ENCODE measurements at places on chromosomes 13 and 19.
A peak's percentile ranks its signal among the peaks of the same experiment; 100 is the strongest.

DNA sequence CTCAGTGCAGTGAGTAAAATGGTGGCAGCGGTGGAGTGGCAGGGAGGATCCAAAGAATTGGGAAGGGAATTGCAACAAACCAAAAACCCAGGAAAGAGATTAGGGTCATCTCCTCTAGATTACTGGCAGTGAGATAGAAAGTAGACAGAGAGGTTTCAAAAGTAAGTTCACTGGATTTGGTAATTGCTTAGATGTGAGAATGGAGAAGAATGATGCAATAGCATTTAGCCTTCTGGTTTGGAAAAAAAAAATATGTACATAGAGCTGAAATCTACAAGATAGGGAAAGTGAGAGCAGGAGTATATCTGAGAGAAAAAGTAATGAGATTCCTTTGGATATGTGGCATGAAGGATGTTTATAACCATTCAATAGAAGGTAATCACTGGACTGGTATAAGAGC is 482.6 kb upstream of the GPC6 start:
- DNase-seq, result no peak

GRCh38 chr19:924553-925086 is 1.2 kb upstream of the ARID3A start:
- DNase-seq, result no peak

DNA sequence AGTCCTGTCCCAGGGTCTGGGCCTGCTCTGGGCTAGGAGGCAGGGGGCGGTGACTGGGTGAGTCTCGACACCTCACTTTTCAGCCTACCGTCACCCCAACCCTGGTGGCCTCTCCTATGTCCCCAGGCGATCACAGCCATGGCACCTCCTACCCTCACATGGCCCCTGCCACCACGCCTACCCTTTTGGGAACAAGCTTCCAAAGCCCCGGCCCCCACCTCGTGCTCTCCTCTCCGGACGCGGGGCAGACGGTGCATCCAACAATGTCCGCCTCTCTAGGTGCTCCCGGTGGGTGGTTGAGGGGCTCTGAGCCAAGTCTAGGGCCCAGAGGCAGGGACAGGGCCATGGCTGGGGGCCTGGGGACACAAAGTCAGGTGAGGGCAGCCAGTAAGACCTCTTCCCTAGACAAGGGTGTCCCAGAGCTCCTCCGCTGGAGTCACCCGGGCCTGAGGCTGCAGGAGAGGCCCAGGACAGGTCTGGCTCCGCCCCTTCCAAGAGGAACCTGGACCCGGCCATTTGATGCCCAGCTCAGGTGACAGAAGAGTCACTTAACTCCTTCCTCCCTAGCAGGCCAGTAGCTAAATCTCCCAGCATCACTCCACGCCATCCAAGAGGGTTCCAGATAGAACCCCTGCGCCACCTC is at the start of gene SYNE4:
SYNE4 (minus strand) TSS at position 478 of the 643 bp plus-strand sequence; CDS start at position 346, 132 bp downstream.
- no peak for DNase-seq

DNA sequence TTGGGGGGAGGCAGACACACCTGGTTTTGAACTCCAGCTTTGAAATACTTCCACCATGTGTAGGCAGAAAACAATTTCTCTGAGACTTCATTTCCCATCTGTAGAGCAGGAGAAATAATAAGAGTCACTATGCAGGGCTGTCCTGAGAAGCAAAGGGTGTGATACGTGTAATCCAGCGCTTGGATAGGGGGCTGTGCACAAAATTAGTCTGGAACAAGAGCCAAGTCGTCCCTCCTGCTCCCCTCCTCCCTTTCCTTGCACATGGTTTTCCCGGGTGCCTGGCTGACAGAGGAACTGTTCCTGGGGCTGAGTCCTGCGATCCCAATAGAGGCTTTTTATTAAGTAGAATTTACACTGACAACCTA is 29.6 kb upstream of the UBE2L5 start:
- no peak for DNase-seq

DNA sequence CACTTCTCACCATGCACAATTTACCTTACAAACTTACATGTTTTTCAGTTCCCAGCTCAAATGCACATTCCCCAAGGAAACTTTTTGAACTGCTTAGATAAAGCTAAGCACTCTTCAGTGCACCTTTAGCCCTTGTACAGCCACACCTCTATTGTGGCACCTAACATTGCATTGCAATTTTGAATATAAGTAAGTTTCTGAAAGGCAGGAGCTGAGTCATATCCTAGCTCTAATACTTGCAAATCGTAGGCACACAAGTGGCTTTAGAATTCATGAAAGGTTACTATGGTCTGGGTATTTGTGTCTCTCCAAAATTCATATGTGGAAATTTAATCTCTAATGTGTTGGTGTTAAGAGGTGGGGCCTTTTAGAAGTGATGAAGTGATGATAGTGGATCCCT is 4.9 kb upstream of the ESD start:
- DNase-seq, result no peak

GRCh38 chr13:29771247-29771646 is 79.2 kb downstream of the UBL3 start:
- no peak for DNase-seq

DNA sequence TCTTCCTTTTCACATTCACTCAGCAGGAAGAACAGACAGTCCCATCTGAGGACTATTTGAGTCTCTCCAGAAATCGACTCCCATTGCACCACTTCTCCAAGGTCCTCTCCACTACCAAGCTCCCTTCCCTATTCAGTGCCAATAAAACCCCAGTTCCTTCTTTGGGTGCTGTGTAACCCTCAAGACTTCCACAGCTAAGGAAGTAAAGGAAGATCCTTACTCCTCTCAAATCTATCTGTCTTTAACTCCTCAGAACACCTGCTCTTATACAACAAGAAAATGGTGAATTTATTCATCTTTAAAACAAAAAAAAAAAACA is 29.2 kb upstream of the TM9SF2 start:
- DNase-seq, result no peak

- DNase-seq, result no peak
These were observed 2.3 kb upstream of the KBTBD7 start for GRCh38 chr13:41196620-41197019.

GRCh38 chr13:37074703-37075102 is 15.2 kb upstream of the SUPT20H start:
- no peak for DNase-seq

GRCh38 chr13:44406617-44407016 is 33.0 kb downstream of the SERP2 start:
- DNase-seq, result no peak

GRCh38 chr13:43755844-43756243 is 30.9 kb downstream of the ENOX1 start:
- no peak for DNase-seq

DNA sequence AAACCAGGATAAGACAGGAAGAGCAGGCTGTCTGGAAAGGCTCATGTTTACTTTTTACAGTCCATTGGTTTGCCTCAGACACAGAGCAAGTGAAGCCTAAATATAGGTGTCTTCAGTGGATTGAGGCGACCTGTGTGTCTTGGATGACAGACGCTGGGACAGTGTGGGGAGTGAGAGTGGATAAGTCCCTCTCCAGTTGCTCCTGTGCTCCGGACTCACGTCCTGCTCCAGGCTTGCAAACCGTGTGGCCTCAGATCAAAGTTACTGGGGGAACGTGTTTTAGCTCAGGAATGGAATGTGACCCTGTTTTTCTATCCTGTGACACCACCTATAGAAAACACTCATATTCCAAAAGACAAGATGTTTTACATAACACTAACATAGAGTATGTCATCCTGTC is 465.7 kb downstream of the MYO16 start:
- no peak for DNase-seq

DNA sequence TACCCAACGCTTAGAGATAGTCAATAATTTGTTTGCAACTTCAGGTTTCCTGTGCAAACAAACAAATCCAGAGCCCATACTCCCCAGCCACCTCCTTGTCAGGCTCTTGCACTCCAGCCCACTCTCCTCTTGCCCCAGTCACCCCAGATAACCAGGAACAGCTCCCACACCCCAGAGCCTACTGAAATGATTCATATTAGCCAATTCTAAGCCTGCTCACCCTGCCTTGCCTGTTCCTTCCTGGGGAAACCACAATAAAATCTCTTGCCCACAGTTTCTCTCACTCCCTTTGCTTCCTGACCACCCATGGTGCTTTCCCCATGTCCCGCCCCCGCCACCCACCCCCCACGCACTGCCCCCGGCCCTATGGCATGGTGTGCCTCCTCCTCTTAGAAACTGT is 3.8 kb upstream of the ACTL9 start:
- no peak for DNase-seq

GRCh38 chr13:59743195-59743594 is 420.5 kb downstream of the DIAPH3 start:
- no peak for DNase-seq

DNA sequence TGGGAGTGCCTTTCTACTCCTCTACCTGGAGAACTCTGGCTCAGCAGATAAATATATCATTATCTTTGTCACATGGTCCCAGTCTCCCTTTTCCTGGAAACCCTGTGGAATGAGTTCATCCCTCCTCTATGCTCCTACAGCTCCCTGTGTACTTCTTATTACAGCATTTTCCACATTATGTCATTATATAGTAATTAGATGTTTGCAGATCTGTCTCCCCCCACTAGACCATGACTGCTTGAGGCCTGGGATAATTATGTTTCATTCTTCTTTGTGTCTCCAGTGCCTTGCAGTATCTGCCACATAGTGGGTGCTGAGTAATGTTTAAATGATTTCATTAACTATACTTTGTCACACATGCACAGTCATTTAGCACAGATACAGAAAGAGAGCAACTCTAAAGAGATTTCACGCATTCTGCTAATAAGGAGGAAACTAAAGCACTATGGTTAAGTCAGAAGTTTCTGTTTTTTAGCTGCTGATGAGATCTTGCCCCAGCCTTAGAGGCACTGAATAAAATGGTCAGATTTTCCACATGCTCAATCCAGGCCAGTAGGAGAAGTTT is 66.1 kb upstream of the DIAPH3 start:
- DNase-seq, result peak; percentile 69

GRCh38 chr13:99982731-99983498 is 1.3 kb downstream of the ZIC2 start:
- DNase-seq, result no peak

DNA sequence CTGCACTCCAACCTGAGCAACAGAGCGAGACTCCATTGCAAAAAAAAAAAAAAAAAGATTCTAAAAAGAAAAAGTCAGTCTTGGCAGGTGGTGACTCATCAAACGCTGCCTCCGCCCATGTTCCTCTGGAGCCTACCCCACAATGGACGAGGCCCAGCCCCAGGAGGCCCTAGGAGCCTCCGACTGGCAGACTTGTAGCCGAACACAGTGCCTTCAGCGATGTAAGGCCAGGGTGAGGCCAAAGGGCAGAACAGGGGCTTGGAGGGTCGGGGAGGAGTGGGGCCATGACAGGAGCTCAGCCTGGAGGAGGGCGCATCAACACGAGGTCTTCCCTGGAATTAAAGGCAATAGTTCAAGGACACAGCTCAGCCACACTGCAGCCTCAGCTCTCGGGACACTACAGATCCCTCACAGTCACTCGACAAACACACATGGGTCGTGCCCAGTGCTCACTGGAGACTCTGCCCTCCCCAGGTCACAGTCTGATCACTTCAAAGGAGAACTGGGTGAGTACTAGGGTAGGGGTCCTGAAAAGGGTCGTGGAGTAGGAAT is 5.1 kb downstream of the USE1 start:
- no peak for DNase-seq

DNA sequence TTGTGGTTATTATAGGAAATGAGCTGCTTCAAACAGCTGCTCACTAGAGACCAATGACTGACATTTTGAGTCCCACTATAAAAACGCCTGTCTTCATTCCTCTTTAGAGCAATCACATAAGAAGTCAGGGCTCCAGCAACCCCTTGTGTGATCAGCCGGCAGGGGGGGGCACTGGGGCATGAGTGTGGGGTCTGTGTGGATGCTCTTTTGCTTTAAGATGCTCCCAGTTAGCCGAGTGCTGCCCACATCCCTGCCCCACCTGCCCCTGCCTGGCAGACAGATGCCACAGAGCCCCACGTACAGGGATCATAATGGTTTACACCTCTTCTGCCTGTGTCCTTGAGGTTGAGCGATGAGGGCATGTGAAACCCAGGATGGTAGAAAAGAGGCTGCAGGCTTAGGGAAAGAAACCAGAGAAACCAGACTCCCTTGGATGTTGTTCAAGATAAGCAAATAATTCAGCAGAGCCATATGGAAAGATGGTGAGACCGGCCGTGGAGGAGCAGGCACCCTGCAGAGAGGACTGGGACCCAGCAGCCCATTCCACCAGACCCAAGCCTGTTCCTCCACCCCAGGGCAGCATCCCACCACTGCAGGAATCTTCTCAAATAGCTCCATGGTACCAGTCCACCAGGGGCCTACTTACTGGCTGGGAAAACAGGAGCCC is 55.4 kb downstream of the CHST8 start:
- no peak for DNase-seq

DNA sequence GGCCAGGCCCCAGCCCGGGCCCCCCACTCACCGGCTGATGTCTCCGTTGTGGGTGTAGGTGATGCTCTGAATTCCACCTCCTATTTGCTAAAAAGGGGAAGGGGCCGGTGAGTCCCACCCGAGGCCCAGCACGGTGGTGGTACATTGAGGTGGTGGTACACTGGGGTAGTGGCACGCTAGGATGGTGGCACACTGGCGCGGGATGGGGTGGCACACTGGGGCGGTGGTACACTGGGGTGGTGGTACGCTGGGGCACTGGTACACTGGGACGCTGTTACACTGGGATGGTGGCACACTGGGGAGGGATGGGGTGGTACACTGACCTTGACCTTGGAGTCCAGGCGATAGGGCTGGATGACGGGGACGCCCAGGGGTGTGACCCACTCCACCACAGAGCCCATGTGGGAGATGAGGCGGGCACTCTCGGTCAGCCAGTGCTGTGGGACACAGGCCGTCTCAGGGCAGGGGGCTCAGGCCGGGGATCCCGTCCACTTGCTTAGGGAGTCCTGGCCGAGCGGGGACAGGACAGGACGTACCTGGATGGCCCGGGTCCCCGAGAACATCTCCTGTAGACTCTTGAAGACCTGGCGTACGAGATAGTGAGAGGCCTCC is 14.6 kb downstream of the POLRMT start:
- DNase-seq, result no peak

DNA sequence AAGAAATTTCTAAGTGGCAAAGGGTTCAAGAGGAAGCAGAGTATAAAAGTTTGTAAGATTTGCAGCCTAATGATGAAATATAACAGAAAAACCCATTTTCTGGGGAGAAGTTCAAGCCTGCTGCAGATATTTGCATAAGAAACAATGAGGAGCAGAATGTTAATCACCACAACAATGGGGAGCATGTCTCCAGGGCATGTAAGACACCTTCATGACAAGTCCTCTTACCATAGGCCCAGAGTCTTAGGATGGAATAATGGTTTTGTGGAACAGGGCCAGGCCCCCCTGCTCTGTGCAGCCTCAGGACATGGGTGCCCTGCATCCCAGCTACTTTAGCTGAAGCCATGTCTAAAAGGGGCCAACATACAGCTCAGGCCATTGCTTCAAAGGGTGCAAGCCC is 809.0 kb upstream of the SLITRK5 start:
- no peak for DNase-seq

DNA sequence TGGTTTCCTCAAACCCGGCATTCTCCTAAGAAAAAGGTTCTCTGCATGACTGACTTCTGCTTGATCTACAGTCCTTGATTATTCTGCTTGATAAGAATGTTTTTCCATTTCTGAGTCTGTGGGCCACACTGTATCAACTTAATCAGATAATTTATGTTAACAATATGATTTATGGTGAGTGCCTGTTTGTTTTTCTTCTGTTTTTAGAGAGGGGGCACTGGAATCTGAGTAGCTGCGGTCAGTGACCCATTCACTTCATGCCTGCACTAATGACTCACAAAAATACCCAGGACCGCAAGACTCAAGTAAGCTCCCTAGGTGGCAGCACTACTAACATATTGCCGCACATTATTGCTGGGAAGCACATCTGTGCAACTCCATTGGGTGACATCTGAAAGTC is 542.3 kb upstream of the ATXN8OS start:
- no peak for DNase-seq

GRCh38 chr19:49712397-49712859 is 21.5 kb downstream of the CPT1C start:
- no peak for DNase-seq

Data from NCI-H2227 treated with DMSO at 0.1 percent for 48 hours (cell line).